ENCODE measurements at places on chromosomes 6 and 20.
A peak's percentile ranks its signal among the peaks of the same experiment; 100 is the strongest.

DNA sequence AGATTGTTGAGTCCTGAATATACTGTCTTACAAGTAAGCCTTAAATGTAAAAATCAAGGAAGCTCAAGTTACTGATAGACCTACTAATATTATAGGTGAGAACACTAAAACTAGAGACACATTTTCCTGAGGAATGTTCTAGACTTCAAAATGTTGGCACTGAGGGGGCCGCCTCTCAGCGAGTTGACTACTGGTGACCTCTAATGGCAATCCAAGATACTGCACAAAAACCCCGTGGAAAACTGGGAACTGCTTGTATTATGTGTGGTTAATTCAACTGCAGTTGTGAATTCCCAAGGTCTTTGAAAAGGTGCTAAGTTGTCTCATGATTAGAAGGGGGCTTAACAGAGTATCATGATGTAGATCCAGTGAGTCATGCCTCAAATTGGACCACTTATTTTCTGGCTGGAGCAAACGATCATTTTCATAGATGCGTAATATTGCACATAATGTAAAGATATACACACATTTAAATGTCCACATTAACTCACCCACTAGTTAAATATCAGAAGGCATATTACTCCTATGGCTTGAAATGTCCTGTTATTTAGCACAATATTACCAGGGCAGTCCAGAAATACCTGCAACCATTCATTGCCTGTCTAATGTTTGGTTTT is 336.2 kb downstream of the FOXA2 start:
- peak; percentile 24 for DNase-seq

GRCh38 chr6:133333852-133334251 is 92.7 kb downstream of the EYA4 start:
- no peak for DNase-seq

GRCh38 chr6:117674503-117674902 is 766 bp upstream of the NUS1 start:
- no peak for DNase-seq

GRCh38 chr6:75604294-75604693 is 2.6 kb downstream of the SENP6 start:
- DNase-seq, result no peak

DNA sequence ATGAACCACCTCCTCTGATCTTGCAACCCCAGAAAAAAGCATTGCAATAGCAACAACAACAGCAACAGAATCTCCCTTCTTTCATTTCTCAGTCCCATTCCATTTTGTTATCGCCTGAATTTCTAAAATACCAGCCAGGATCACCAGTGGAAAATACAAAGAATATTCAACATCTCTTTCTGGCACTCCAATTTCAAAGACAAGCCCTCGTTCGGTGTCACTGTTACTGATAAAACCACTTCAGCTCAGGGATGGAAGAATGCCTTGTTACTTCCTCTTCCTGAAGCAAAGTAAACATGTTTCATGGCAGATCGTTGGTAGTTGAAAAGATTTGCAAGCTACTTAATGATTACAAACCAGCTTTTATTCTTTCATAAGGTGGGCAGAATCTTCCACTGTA is 94.0 kb upstream of the SPTLC3 start:
- DNase-seq, result no peak

DNA sequence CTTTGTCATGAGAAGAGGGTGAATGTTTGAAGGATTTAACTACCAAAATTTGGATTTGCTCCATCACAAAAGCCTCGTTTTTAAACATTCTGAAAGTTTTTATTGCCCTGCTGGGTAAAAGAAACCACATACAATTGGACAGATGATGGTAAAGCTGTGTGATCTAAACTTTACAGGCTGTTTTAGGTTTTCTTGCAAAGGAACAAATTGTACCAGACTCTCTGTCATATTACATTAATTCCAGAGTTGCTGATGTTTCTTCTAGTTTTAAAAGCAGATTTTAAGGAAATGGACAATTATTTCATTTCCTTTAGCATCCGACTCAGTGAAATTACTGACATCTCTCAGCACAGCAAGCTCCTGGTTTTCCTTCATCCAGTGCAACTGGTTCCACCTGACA is 53.2 kb downstream of the CRYBG1 start:
- DNase-seq, result no peak

GRCh38 chr20:49210101-49210756 is 9.0 kb upstream of the DDX27 start:
- no peak for DNase-seq

- no peak for DNase-seq
These were observed 66.6 kb downstream of the AFG1L start for GRCh38 chr6:108361312-108361932.

GRCh38 chr20:53829724-53830521 is 236.3 kb upstream of the ZNF217 start:
- DNase-seq, result peak; percentile 76

DNA sequence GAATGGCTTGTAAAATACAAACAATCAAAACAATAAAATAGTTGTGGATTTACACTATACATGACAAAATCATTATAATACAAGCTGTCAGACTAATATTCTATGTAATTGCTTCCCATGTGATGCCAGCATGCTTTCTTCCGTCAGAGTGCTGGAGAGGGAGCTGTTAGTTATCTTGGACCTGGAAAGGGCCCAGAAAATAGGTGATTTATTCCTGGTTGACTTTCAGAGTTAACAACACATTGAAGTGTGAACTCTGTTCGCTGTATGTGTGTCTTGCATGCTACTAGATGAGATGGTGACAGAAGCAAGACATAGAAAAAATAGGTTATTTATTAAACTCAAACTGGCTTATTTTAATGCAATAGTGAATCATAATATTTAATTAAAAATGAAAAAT is 70.2 kb downstream of the CDYL start:
- DNase-seq, result no peak

- DNase-seq, result no peak
These were observed 78.9 kb upstream of the ISM1 start for GRCh38 chr20:13142143-13142542.

DNA sequence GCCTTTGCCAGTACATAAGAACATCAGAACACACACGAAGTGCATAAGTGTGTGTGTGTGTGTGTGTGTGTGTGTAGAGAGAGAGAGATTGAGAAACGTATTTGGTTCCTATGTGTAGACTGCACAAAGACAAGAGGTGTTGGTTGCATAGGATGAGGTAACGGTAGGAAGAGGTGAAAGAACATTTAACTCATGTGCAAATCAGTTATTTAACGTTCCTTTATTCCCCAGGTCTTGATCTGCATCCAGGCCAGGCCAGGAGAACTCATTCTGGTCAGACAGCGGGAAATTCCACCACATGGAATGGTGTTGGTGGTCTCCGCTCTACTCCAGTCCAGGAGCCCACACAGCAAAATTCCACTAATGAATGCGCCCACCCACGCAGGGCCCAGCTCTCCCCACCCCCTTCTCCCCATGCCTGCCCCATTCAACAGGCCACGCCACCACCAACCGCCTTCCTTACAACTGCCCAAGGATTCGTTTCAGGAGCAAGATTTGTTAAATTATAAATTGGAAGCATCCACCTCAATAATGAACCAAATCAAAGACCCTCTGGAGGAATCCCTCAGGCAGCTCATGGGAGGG is 86.8 kb downstream of the CLIC5 start:
- no peak for DNase-seq

- no peak for DNase-seq
These were observed 24.0 kb downstream of the JAG1 start for GRCh38 chr20:10649797-10650160.
